ENCODE measurements at places on chromosomes 7 and 10.

- no peak for DNase-seq
These were observed 184.8 kb downstream of the AUTS2 start for GRCh38 chr7:69782917-69783684.

DNA sequence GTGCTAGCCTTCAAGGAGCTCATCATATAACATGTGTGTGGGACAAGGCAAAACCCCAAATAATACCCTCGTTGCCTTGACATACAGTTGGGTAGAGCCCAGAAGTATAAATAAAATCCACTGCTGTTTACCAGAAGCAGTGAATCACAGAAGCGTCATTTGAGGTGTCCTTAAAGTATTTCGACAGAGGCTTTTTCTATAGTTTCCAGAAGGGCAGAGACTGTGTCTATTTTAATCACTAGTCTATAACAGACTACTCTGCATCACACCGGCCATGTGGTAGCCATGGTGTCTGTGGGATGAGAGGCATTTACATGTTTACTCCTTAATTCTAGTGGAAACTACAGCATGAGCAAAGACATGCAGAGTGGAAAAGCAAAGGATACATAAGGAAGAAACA lies 131.3 kb downstream of the CTTNBP2 start:
- no peak for DNase-seq

DNA sequence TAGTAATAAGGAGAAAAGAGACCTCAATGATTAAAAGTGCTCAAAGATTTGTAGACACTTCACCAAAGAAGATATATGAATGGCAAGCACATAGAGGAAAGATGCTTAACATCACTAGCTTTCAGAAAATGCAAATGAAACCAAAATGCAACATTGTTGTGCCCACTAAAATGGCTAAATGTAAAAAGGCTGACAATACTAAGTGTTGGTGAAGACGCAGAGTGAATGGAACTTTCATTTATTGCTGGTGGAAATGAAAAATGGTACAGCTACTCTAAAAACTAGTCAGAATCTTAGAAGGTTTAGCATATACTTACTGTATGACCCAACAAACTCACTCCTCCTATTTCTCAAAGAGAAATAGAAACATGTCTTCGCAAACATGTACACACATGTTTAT lies 212.9 kb upstream of the PITRM1 start:
- DNase-seq: no peak

- DNase-seq: no peak
These were observed 35.6 kb upstream of the TCF7L2 start for GRCh38 chr10:112914288-112914952.

Measured in activated naive CD4-positive, alpha-beta T cell treated with Interleukin-2 at 50 U/mL for 16 hours (primary cell).